ENCODE measurements at places on chromosomes 6 and 20.

DNA sequence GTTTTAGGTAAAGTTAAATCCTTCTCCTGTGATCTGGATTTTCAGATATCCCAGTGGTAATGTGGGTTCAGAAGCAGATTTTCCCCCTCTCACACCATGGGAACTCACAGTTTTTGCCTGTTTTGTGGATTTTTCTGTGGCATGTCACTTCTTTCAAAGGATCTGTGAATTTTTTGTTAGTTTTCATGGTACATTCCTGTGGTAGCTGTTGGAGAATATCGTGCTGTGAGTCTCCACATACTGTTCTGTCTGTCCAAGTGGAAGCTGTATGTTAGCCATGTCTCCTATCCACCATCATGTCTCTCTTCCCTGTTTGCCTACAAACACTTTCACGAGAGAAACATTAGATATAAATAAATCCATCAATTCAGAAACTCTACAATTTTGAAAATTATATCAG, 378.7 kb upstream of the ADGRB3 start:
- no peak for DNase-seq

DNA sequence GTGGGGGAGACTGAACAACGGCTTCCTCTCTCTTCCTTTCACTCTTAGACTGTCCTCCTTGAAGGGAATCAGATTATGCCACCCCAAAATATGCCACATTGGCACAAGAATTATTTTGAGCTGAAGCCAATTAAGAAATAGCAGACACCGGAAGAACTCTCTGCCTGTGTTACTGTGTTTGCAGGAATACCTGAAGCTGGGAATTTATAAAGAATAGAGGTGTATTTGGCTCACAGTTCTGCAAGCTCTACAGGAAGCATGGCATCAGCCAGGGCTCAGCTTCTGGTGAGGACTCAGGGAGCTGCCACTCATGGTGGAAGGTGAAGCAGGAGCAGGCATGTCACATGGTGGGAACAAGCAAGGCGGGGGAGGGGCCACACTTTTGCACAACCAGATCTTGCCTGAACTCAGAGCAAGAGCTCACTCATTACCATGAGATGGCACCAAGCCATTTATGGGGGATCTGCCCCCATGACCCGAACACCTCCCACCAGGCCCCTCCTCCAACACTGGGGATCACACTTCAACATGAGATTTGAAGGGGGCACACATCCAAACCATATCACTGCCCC, 46.0 kb downstream of the PCNA start:
- no peak for DNase-seq

GRCh38 chr20:32742322-32743236, 688 bp downstream of the COMMD7 start:
- peak; percentile 36 for DNase-seq

DNA sequence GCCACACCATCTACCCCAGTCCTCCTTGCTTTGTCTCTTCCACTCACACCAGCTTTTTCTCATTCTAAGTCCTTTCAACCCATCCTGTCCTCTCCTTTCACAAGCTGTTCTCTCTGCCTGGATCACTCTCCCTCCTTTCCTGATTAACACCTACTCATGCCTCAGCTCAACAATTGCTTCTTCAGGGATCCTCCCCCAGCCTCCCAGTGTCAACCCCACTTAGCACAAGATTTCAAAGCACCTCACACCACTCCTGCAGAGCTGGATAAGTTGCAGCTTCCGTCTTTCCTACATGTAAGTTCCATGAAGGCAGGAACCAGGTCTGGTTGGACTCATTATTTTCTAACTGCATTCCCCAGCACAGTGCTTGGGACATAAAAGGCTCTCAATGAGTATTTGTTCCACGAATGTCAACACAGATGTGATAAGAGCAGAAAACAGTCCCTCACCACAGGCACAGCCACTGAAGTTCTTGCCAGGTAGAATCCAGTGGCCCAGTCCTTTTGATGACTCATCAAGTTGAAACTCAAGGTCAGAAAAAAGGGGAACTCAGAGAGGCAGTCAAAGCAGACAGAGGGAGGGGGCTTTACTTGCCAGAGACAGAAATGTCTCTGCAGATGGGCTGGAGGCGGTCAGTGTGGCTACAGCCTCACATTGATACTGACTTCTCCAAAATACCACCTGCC, 193.4 kb upstream of the PRDM1 start:
- no peak for DNase-seq

DNA sequence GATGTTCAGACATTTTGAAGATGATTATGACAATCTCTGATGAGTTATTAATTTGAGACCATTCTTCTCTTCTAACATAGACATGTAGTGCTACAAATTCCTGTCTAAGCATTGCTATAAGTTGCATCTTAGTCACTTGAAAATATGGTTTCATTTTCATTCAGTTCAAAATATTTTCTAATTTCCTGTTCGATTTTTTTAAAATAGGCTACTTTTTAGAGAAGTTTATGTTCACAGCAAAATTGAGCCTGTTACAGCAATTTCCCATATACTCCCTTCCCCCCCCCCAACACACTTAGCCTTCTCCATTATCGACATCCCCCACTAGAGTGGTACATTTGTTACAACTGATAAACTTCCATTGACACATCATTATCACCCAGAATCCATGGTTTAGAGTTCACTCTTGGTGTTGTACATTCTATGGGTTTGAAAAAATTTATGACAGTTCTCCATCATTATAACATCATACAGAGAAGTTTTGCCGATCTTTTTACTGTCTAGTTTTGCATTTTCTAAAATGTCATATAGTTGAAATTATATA, 31.2 kb downstream of the PLAGL1 start:
- DNase-seq: no peak
